ENCODE measurements at places on chromosomes 13 and 19.

- DNase-seq: no peak
Measured at GRCh38 chr19:42658076-42658475, 63.4 kb upstream of the CEACAM8 start.

DNA sequence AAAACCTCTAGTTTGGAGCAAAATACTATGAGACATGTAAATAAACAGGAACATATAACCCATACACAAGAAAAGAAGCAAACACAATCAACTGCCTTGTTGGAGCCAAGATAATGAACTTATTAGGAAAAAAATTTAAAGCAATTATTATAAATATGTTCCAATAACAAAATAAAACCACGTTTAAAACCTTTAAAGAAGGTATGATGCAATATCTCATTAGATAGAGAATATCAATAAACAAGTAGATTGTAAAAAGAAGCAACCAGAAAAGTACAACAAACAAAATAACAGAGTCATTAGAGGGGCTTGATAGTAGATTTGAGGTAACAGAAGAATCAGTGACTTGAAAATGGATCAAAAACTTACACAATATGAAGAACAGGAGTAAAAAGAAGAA, 327.0 kb upstream of the PCDH9 start:
- DNase-seq: no peak

- no peak for DNase-seq
Measured at GRCh38 chr19:45825917-45826893, 11.1 kb upstream of the RSPH6A start.

DNA sequence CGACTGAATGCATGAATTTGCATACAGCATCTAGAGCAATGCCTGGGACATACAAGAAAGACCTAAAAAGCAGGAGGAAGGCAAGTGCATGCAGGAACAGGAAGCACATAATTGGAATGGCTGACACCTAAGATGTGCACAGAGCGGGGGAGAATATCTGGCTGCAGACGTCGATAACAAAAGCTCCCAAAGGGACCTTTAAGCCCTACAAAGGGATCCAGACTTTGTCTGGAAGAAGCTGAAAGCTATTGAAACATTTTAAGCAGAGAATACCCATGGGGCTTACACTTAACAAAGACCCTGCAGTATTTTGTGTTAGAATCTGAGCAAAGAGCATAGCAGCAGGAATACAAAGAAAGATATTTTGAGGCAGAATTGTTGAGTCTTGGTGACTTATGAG, 107.4 kb upstream of the CLDN10 start:
- DNase-seq: no peak

DNA sequence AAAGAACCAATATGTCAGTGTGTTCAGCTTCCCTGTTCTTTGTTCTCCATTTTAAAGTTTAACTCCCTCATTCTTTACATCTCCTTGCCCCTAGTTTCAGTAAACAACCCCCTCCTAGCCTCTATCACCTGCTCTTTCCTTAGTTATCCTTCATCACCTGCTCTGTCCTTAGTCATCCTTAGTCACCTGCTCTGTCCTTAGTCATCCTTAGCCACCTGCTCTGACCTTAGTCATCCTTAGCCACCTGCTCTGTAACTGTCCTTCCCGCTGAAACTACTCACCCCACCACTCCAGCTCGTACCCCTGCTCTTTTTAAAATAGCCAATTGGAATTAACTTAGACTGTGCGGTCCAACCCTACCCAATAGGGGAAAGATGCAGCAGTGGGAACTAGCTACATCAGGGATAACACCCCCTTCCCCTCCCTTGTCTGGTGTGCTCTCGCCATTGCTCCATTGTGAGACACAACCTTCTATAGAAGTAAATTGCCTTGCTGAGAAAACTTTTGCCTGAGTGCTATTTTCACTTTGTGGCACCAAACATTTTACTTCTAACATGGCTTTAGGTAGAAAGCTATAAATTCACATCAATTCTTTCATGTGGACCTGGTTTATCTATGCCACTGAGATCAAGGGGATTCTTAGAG, 16.2 kb downstream of the EDNRB start:
- no peak for DNase-seq

DNA sequence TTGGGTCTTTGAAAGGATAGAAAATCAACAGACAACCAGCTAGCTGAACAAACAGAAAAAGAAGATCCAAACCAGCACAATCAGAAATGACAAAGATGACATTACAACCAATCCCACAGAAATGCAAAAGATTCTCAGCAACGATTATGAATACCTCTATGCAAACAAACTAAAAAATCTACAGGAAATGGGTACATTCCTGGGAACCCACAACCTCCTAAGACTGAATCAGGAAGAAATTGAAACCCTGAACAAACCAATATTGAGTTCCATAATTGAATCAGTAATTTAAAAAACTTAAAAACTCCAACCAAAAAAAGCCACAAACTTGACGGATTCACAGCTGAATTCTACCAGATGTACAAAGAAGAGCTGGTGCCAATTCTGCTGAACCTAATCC, 20.9 kb upstream of the C1QTNF9B start:
- DNase-seq: no peak

GRCh38 chr13:31611214-31611613, 128.1 kb upstream of the RXFP2 start:
- no peak for DNase-seq

DNA sequence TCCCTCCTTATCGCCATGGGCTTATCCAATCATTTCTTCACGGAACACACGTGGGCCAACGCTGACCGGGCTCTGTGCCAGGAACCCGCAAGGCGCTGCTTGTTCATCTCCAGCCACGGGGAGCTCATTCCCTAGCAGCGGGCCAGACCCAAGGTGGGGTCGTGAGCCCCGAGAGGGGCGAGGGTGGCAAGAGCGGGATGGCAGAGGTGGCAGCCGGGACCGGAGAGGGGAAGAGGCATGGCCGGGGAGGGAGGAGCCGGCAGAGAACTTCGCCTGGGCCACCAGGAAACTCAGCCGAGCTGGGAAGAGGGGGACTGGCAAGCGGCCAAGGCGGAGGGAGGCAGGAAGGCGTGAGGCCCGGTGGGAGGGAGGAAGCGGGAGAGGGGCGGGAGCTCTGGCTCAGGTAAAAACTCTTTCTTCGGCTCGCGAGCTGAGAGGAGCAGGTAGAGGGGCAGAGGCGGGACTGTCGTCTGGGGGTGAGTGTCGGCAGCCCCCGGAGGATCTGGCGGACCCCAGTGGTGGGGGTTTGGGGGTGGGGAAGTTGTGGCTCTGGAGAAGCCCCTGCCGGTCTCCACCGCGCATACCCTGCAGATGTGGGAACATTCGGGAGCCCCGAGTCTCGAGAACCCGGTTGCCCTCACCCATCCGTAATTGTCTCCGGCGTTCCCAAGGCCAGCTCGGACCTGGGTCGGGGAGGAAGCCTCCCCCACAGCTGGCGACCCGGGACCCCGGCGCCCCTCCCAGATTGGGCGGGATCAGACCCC, at the start of gene B3GNT3:
TSS of gene B3GNT3 (plus strand) at position 408 of the 764 bp plus-strand sequence. CDS start 12,670 bp downstream, outside the sequence.
- no peak for DNase-seq

All from activated CD4-positive, CD25-positive, alpha-beta regulatory T cell (primary cell).